ENCODE measurements at places on chromosomes 4 and X.

GRCh38 chrX:42720209-42720608 lies 57.8 kb downstream of the PPP1R2C start:
- DNase-seq = no peak

- no peak for DNase-seq
Observed at GRCh38 chr4:166312166-166312565, 439.1 kb downstream of the TLL1 start.

DNA sequence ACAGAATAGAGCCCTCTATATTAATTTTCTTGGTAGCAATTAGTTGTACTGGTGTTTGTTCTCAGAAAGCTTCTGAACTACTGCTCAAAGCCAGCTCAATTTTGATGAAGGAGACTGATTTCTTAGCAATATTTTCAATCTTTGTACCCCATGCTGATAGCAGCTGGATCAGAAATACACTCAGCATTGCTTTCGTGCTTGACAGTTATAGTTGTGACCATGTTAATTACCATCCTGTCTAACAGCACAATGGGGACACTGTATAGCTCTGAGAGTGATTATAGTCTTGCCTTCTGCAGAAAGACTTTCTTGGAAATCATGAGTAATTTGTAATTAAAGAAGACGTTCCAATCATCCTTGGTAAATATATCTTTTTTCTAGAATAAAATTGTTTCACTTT lies 79.7 kb upstream of the GNPDA2 start:
- DNase-seq = no peak

- no peak for DNase-seq
Observed at GRCh38 chr4:84808332-84808731, 158.2 kb downstream of the WDFY3 start.

- no peak for DNase-seq
Observed at GRCh38 chrX:100928660-100929613, at the start of gene XKRX. TSS of gene XKRX (minus strand) at chrX:100928917. CDS start at chrX:100928304, 613 bp downstream.

DNA sequence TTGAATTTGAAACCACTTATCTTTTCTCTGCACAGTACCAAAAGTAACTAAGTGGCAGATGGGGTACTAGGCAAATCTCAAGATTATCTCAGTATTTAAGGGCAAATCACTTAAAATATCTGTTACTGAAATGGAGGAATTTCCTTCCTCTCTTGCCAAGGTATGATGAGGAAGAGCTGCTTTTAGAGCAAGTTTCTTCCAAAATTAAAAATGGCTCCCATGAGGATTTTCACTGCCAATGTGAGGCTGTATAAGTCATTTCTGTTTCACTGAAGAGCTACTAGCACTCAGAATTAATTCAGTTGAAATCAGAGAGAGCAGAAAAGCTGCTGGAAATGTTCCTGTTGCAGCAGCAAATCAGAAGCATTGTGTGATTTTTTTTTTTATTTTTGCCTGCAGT lies 43.4 kb downstream of the GABRB1 start:
- no peak for DNase-seq

DNA sequence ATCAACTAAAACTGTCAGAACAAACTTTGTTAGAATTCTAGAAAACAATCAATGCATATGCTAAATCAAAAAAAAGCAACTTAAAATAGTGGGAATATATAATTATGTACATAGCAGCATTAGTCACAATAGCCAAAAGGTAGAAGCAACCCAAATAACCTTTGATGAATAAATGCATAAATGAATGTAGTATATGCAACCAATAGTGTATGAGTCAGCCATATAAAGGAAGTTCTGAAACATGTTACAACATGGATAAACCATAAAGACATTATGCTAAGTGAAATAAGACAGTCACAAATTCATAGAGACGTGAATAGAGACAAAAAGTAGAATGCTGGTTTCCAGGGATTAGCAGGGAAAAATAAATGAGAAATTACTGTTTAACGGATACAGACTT lies 762.8 kb upstream of the INTU start:
- no peak for DNase-seq

GRCh38 chr4:146975527-146975926 lies 29.9 kb upstream of the TTC29 start:
- peak; percentile 64 for DNase-seq

DNA sequence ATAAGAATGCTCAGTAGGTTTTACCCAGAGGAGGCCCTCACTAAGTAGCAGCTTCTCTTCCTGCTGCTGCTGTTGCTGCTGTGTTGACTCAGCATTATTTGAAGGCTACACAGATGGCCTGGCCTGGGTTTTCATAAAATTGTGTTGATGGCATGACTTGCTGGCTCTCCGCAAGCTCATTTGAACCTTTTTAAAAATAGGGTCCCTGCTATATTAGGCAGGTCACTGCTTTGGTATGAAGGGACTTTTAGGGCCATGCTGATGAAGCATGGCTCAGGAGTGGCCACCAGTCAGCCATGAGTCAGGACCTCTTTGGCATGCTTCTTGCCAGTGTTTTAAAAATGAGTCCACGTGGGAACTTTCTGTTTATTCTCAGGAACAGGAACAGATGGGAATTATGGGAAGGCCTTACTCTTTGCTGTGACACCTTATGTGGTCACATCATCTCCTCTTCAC lies 128.7 kb downstream of the MID1IP1 start:
- no peak for DNase-seq

GRCh38 chrX:10098270-10098713 lies 58.5 kb upstream of the CLCN4 start:
- DNase-seq = no peak

DNA sequence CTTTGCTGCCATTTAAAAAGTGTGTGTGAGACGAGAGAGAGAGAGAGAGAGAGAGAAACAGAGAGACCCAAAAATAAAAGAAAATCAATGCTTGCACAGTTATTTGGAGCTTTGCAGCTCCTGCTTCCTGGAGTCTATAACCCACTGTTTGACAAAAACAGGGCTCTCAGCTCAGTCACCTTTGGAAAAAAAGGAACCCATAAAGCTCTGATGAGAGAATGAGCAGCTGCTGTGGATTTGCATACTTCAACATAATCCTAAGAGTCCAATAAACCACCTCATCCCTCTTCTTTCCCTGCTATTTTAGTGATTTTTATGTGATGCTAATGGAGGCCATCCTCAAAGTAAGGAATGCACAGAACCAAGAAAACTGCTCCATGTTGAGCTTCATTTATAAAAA lies 50.3 kb downstream of the USP26 start:
- DNase-seq = no peak

DNA sequence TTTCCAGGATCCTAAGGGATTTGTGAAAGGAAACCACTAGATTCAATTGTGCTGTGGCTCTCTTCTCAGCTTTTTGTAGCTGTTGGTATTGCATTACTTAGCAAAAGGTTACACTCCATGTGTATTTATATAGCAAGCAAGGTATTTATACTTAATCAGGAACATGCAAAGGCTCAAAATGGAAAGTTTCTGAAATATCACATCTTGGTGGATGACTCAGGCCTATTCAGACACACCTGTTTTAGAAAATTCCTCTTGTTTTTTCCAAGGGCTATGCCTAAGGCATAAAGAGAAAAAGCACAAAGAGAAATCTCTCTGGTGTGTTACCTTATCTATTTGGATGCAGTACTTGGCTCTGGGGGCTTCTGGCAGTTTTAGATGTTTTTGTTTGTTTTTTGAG lies 144.4 kb upstream of the GALNT7 start:
- DNase-seq = no peak
